ENCODE measurements at places on chromosomes 12 and 14.

- no peak for DNase-seq
Measured at GRCh38 chr12:72521326-72521725, 249.2 kb downstream of the TRHDE start.

DNA sequence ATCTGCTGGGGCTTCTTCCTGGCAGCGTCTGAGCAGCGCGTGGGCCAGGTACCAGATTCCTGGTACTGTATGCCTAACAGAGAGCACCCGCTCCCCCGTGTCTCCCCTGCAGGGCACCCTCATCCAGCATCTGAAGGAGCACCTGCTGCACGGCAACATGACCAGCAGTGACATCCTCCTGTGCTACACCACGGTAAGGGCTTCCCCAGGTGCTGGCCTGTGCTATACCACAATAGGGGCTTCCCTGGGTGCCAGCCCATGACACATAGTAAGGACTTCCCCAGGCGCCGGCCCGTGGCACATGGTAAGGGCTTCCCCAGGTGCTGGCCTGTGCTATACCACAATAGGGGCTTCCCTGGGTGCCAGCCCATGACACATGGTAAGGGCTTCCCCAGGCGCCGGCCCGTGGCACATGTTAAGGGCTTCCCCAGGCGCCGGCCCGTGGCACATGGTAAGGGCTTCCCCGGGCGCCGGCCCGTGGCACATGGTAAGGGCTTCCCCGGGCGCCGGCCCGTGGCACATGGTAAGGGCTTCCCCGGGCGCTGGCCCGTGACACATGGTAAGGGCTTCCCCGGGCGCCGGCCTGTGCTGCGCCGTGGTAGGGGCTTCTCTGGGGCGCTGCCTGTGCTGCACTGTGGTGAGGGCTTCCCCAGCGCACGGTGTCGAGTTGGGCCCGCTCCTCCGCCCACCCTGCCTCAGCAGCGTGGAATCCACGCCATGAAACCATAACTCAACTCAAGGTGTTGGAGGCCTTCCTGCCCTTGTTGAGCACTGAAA lies 49.3 kb downstream of the AACS start:
- no peak for DNase-seq

DNA sequence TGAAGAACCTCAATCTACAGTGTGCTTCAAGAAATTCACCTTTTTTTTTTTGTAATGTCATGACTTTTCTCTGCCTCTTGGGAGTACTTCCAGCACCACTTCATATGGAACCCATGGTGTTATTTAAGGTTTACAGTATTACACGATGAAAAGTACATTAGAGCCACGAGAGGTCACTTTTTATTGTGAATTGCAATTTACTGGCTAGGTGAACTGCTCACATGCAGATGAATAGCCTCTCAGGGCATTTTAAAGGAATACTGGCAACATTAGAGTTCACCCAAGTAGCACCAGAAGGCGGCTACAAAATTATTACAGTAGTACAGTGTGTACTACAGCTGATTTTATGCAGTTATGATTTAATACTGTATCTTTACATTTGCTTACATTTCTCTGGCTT lies 99.1 kb upstream of the PPP4R3A start:
- DNase-seq, result no peak

- no peak for DNase-seq
Measured at GRCh38 chr14:58227096-58227819, 17.4 kb upstream of the PSMA3 start.

DNA sequence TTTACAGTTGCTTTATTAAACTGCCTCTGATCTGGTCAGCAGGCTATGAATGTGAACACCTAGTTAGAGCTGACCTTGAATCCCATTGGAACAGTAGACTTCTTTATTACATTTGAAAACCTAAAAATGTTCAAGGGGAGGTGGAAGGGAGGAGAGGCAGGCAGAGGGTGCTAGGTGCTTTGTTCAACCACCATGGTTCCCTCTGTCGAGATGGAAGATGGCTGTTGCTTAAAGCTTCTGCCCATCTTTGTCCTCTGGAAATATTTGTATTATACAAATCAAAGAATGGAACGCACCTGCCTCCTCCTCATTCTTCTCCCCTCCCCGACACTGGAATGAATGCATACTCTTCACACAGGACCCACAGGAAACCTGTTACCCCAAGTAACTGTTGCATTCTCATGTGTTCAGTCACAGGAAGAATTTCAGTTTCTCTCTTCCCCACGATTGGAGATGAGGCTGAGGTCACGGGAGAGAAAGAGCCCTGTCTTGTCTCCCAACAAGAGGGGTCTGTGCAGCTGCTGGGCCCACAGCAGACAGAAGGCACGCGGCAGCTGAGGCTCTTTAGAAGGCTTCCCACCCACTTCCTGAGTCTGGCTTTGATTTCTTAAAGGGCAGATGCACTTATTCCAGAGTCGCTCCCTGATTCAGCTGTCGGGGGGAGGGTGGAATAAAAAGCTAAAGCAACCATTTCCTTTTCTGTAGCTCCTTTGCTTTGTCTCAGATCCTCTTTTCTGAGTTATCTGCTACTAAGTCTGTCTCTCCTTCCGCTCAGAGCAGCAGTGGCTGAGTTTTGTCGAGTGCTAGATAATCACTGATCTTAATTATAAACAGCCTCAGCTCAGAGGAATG lies 217.9 kb upstream of the BTG1 start:
- no peak for DNase-seq
